D341Med (cell line): ENCODE measurements at places on chromosomes 2 and 18.

DNA sequence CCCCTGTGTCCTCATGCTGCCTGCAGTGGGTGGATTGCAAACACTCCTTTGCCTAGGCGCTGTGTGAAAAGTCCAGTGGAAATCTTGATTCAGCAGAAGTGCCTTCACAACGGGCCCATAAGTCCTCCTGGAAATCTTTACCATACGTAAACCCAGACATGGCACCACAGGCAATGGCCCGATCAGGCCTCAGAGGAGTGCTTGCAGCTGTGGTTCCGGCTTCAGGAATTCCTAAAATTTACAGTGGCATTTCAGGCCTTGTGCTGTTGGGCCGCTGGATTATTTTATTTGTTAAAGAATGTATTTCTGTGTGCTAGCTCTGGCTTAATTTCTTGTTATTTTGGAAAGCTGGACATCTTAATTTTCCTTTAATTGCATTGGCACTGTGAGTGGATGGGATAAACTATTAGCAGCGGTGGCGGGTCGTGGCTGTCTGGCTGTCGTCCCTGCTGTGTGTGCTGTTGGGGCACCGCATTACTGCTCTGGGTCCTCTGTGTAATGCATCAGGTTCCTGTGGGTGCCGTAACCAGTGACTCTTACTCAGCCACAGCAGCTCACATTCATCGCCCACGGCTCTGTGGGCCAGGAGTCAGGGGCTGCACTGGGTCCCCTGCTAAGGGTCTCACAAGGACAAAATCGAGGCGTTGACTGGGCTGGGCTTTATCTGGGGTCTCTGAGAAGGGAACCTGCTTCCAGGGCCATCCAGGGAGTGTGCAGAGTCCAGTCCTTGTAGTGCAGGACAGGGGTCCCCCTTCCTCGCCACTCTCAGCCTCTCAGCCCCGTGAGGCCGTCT lies 73.1 kb downstream of the RTP5 start:
- no peak for DNase-seq

- DNase-seq = no peak
Measured at GRCh38 chr18:63445037-63445436, 22.8 kb upstream of the VPS4B start.

DNA sequence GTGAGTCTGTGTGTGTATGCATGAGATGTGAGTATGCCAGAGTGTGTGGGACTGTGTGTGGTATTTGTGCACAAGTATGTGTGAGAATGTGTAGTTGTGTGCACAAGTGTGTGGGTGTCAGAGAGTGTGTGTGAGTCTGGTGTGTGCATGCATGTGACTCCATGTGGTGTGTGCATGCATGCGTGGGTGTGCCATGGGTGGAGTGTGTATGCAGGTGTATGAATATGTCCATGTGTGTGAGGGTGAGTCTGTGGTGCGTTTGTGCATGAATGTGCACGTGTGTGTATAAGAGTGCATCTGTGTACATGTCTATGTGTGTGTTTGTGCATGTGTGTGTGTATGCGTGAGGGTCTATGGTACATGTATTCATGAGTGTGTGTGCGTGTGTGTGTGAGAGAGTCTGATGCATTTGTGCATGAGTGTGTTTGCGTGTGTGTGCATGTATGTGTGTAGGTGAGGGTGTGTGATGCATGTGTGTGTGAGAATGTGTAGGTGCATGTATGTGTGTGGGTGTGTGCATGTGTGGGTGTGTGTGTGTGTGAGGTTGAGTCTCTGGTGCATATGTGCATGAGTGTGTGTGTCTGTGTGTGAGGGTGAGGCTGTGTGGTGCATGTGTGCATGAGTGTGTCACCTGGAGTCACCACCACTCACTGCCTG lies 226.8 kb downstream of the LDLRAD4 start:
- no peak for DNase-seq

DNA sequence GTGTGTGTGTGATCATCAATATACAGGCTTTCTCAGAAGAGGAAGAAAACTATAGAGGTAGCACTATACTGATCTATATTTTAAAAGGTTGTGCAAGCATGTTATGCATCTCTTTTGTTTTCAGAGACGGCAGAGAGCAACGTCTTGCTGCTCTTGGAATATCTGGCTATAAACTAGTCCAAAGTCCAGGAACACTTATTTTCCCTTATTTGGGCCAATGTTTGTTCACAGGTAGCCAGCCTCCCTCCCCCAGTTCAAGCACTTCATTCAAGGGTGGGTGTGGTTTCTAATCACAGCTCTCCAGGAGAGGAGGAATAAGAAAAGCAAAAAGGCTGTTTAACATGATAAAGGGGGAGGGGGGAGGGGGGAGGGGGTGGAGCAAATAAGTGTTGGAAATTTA lies 4.2 kb downstream of the FZD5 start:
- no peak for DNase-seq

GRCh38 chr2:241903121-241904010 lies 33.8 kb downstream of the RTP5 start:
- DNase-seq = peak; percentile 65

GRCh38 chr2:10398496-10398895 lies 49.6 kb downstream of the ODC1 start:
- no peak for DNase-seq

DNA sequence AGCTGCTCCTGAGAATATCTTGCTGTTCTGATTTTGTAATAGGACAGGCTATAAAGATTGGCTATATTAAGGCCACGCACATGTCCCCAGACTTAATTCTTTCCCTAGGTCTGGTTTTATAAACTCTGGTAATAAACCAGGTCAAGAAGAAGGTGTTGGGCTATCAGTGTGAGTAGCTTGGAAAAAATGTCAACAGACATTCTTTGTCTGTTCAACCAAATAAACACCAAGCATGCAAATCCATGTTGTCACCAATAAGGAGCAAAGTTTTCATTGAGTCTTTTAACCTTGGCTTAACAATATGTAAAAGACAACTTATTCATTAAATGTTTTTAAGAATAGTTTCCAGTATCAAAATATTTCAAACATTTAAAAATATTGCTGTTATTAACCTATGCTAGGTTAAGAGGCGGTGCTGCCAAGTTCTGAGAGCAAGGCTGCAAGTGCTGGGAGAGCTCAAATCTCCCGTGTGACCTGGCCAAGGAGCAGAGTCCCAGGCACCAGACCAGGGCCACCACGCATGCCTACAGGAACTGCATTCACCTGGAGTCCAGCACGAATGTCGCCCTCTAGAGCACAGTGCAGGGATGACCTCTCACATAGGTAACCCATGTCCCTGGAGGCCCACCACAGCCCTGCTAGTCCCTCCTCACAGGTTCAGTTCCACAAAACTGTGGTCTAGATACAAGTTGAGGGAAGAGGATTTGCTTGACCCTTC lies 120.5 kb upstream of the POU3F3 start:
- peak; percentile 25 for DNase-seq

DNA sequence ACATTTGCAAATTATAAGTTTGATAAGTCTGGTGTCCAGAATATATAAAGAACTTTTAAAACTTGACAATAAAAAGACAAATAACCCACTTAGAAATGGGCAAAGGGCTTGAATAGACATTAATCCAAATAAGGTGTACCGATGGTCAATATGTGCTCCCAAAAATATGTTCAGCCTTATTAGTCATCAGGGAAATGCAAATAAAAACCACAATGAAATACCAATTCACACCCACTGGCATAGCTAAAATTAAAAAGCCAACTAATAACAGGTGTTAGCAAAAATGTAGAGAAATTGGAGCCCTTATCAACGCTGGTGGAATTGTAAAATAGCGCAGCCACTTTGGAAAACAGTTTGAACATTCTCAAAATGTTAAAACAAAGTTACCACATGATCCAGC lies 79.0 kb upstream of the SCG2 start:
- DNase-seq = no peak

DNA sequence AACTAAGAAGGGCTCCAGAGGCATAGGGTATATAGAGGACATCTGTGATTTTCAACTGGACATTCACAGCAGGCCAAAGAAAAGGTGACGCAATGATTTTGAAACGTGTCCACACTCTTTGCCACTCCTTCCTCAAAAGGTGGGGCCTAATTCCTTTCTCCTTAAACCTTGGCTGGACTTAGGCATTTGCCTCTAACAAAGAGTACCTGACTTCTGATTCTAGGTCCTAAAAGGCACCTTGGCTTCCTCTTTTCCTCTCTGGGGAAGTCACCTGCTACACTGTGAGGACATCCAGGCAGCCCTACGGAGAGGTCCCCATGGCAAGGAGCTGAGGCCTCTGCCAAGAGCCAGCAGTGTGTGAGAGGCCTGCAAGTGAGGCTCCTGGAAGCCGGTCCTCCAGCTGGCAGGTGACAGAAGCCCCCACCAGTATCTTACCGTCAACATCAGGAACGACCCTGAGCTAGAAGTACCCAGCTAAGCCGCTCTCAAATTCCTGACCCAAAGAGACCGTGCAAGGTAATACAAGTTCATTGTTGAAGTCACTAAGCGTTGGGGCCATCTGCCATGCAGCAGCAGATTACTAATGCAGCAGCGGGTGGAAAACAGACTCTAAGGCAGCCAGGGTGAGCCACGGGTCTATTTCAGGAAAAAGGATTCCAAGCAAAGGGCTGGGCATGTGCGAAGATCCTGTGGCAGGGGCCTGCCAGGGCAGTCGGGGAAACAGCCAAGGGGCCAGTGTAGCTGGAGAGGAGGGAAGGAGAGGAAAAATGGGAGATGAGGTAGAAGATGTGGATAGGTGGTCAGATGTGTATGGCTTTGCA lies 7.4 kb upstream of the HES6 start:
- DNase-seq = peak; percentile 66

- DNase-seq = no peak
Measured at GRCh38 chr2:46794693-46795317, 120.8 kb downstream of the MCFD2 start.

DNA sequence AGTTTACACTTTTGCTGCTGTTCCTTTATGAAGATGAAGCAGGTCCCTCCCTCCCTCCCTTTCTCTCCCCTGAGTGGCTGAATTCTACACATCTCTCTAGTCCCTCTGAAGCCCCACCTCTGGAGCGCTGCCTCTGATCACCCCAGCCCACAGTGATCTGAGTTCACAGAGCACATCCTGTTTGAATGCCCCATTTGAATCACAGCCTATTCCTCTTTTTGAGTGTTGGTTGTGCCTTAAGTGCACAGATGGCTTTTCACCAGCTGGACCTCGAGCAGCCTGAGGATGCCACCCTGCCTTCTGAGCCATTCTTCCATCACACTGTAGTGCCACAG lies 87.1 kb downstream of the ITGB1BP1 start:
- DNase-seq = peak; percentile 29

GRCh38 chr2:160870729-160871465 lies 289.3 kb upstream of the TANK start:
- DNase-seq = no peak

GRCh38 chr2:173229086-173229485 lies 125.6 kb upstream of the CDCA7 start:
- DNase-seq = no peak

DNA sequence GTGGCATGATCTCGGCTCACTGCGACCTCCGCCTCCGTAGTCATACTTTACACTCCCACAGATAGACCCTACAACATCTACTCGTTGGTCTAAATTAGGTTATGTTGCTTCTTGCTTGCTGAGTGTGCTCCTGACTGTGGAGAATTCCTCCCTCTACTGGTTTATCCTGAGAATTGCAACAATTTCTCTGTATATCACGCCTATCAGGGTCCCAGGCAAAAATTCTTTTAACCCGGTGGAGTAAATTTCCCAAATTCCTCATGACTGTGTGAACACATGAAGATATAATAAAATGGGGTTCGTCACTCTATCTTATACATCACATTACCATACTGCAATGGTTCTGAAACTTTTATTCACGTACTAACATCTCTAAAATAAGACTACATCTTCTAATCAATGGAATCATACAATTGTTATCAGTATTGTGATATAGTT lies 156.7 kb downstream of the EVA1A start:
- peak; percentile 49 for DNase-seq

DNA sequence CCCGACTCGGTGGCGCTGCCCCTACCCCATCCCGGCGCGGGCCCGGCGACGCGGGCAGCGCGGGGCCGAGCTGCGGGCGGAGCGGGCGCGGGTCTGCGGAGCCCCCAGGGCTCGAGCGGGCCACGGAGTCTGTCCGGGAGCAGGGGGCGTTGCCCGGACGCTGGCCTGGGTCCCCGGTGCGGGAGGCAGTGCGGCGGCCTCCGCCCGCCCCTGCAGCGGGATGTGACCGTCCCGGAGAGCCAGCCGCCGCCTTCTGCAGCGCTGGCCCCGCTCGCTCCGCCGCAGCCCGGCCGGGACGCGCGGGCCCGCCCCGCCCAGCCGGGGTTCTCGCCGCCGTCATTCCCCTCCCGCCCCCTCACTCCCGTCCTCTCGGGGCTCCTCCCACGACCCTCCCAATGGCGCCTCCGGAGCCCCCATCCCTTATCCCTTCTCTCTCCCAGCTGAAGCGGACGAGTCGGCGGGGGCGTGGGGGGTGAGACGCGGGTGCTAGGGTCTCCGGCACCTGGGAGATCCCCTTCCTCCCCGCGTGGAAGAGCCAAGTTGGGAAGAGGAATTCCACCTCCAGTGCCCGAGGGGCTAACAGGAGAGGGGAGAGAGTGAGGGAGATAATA lies at the start of gene FNDC4:
TSS of gene FNDC4 (minus strand) at position 257 of the 611 bp plus-strand sequence. CDS start 521 bp downstream, outside the sequence.
- DNase-seq = peak; percentile 77

- peak; percentile 37 for DNase-seq
Measured at GRCh38 chr2:142131010-142131669, at the start of gene LRP1B. TSS of gene LRP1B (minus strand) at chr2:142131016. CDS start at chr2:142130729, 287 bp downstream.

DNA sequence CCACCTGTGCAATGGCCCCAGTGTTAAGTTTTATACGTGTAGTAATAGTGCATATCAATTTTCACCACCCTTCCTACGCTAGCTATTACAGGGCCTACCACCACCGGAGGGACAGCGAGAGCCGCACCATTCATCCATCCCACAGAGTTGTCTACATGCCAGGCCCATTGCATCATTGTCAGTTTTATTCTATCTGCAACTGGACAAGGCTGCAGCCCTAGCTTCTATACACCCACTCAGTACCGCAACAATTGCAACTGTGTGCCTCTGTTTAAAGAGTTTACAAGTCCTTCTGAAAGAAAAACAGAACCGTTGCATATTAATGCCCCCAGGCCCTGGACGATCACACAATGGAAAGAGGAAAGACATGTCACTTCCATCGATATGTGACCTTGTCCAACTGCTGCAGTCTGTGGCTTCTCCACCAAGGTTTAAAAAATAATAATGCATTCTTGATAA lies 58.6 kb downstream of the ZEB2 start:
- DNase-seq = no peak

DNA sequence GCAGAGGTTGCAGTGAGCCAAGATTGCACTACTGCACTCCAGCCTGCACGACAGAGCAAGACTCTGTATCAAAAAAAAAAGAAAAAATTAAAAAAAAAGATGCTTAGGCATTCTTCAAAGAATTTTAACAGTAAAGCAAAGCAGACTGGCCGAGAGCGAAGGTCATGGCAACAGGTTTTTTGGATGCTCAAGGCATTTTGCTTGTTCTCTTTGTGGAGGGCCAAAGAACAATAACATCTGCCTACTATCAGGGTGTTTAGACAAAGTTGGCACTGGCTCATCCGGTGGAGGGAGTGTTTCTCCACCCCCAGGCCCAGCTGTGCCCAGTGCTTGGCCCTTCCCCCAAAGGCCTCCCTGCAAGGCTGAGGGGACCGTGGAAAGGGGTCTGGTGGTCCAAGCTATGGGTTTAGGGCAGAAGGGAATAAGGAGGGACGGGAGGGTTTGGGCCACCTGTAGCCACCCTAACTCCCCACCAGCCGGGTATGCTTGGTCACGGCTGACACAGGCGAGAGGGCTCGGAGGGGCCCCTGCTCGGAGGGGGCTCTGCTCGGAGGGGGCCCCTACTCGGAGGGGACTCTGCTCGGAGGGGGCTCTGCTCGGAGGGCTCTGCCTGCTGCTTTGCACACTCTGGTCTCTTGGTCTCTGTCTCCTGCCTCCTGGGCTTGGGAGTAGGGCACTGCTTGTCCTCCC lies 26.7 kb upstream of the ALLC start:
- peak; percentile 10 for DNase-seq
